ENCODE measurements at places on chromosomes 6 and 20. TPM values are rescaled to one million over a fixed set of nuclear protein-coding genes. Genes with fewer than 3 reads are reported as not detected.

GRCh38 chr6:102387326-102388033 lies 994.0 kb downstream of the GRIK2 start:
- DNase-seq = no peak
- no peaks in the 10 kb centered on the region for H3K36me3 ChIP-seq
- H3K27ac ChIP-seq = no peak overlapping the region
- H3K4me3 ChIP-seq = no peak overlapping the region
- peaks cover 6% of the 10 kb centered on the region for H3K4me1 ChIP-seq

DNA sequence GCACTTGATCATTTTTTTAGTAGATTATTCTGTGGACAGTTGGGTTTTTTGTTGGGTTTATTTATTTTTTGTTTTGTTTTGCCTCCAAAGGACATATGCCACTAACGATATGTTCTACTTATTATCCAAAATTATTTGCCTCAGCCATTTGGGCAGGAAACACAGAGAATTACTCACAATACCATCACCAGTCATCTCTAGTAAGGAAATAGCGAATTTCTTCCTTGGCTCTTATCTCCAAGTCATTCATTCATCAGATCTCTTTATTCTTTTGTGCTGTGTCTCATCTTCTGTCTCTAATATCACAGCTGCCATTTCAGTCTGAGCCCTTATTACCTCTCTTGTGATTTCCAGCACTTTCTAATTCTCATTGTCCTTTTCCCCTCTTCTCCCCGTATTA lies 130.4 kb upstream of the SMLR1 start:
- H3K4me1 ChIP-seq = no peaks in the 10 kb centered on the region
- no peaks in the 10 kb centered on the region for H3K36me3 ChIP-seq
- no peak overlapping the region for H3K4me3 ChIP-seq

The ANGPT4 gene
- 0.35 TPM for total RNA-seq

GRCh38 chr20:24617080-24617432 lies 147.6 kb downstream of the SYNDIG1 start:
- DNase-seq = no peak
- peaks cover 1% of the 10 kb centered on the region for H3K27me3 ChIP-seq
- H3K4me3 ChIP-seq = no peak overlapping the region
- H3K36me3 ChIP-seq = no peaks in the 10 kb centered on the region
- no peak overlapping the region for H3K27ac ChIP-seq

DNA sequence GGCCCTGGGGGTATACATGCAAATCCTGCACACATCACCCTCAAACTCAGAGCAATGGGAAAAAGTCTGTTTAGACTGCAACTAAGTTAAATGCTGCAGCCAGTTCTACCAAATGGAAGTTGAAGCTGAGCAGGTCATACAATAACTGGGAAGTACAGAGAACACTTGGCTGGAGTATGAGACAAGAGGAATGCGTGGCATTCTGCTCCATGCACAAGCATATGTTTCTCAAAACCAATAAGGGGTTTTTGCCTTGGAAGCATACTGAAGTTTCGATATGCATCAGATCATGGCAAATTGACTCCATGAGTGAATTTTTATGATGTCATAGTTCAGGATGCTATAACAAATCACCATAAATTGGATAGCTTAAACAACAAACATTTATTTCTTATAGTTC lies 193.8 kb downstream of the COL12A1 start:
- no peak overlapping the region for H3K27ac ChIP-seq
- H3K36me3 ChIP-seq = no peaks in the 10 kb centered on the region
- no peak overlapping the region for H3K4me3 ChIP-seq
- H3K4me1 ChIP-seq = no peaks in the 10 kb centered on the region
- no peak for DNase-seq
- peaks cover 7% of the 10 kb centered on the region for H3K27me3 ChIP-seq

The MLN gene
- total RNA-seq = not detected

DNA sequence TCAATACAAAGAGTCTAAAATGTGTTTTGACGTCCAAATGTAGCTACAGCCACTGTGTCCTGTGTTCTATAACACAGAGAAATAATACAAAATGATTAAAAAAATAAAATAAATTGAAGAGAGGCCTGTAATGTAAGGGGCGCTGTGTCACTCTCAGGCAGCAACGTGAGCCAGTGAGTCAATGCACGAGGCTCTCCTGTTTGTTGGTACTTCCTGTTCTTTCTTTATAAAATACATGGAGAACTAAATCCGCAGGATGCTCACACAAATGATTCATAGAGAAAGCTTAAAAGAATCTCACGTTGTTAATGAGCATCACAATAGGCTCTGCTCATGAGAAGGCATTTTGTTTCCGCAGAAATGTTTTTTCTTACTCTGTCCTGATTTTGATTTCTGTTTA lies 635.0 kb upstream of the AGPAT4 start:
- no peak overlapping the region for H3K27ac ChIP-seq
- H3K27me3 ChIP-seq = no peaks in the 10 kb centered on the region
- no peak for DNase-seq
- H3K36me3 ChIP-seq = no peaks in the 10 kb centered on the region

The FOXQ1 gene
- total RNA-seq = 0.53 TPM

GRCh38 chr6:105179244-105180065 lies at the start of gene POPDC3:
TSS of gene POPDC3 (minus strand) at chr6:105180014. CDS start at chr6:105161909, 18,105 bp downstream.
- no peaks in the 10 kb centered on the region for H3K36me3 ChIP-seq
- H3K27me3 ChIP-seq = no peaks in the 10 kb centered on the region
- peaks cover 36% of the 10 kb centered on the region for H3K4me1 ChIP-seq
- H3K4me3 ChIP-seq = peak within 1 kb of the TSS; percentile 79
- peak within 1 kb of the TSS; percentile 93 for H3K27ac ChIP-seq

GRCh38 chr6:36957773-36958271 lies 3.3 kb downstream of the PI16 start:
- H3K27me3 ChIP-seq = no peaks in the 10 kb centered on the region
- H3K36me3 ChIP-seq = no peaks in the 10 kb centered on the region
- no peak overlapping the region for H3K4me3 ChIP-seq
- no peak overlapping the region for H3K27ac ChIP-seq

Data from mesothelial cell of epicardium (in vitro differentiated cells).